ENCODE measurements at places on chromosomes 5 and 9.
A peak's percentile ranks its signal among the peaks of the same experiment; 100 is the strongest.

DNA sequence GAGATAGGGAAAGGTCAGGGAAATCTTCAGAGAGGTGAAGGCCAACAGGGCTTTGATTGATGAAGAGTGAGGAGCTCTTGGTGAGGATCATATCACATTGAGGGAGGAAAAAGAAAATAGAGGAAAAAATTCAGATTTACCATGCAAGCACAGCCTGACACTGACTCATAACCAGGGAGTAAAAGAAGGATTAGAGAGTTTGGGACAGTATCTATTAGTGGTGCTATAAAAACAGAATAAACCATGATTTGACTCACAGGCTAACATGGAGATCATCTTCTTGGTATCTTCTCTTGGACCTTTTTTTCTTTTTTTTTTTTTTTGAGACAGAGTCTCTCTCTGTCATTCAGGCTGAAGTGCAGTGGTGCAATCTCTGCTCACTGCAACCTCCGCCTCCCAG is 44.4 kb downstream of the MUSK start:
- DNase-seq: no peak

- no peak for DNase-seq
These were observed 53.7 kb upstream of the ANKH start for GRCh38 chr5:14925326-14925725.

- DNase-seq: no peak
These were observed 525.0 kb downstream of the NR2F1-AS1 start for GRCh38 chr5:93055971-93056370.

DNA sequence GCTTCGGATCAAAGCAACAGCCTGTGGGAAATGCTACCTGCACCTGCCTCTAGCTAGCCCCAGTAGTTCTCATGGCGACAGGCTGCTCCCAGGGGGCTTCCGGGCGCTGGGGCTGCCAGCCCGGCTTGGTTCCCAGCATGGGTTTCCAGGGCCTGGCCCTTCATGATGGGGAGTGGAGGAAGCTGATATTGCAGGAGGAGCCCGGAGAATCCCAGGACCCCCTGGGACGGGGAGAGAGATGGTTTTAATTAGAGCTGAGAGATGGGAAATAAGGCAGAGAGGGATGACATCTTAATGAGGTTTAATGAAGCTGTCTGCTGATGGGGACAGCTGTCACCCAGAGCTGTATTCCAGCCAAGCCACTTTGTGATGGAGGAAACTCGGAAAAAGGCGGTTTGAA is 78.6 kb downstream of the CFAP77 start:
- no peak for DNase-seq

- DNase-seq: no peak
These were observed 233.2 kb upstream of the DAB2 start for GRCh38 chr5:39657943-39658342.

- no peak for DNase-seq
These were observed 8.8 kb downstream of the GRIN1 start for GRCh38 chr9:137147793-137148160.

GRCh38 chr5:106374956-106375355 is 1295.8 kb downstream of the EFNA5 start:
- no peak for DNase-seq

- DNase-seq: no peak
These were observed 121.7 kb downstream of the ACTBL2 start for GRCh38 chr5:57360871-57361270.

DNA sequence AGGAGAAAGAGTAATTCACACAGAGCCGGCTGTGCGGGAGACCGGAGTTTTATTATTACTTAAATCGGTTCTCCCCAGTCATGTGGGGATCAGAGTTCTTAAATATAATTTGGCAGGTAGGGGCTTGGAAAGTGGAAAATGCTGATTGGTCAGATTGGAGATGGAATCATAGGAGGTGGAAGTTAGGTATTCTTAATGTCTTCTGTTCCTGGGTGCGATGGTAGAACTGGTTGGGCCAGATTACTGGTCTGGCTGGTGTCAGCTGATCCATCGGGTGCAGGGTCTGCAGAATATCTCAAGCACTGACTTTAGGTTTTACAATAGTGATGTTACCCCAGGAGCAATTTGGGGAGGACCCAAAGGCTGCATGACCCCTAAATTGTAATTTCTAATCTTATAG is 4.6 kb upstream of the CERCAM start:
- no peak for DNase-seq

DNA sequence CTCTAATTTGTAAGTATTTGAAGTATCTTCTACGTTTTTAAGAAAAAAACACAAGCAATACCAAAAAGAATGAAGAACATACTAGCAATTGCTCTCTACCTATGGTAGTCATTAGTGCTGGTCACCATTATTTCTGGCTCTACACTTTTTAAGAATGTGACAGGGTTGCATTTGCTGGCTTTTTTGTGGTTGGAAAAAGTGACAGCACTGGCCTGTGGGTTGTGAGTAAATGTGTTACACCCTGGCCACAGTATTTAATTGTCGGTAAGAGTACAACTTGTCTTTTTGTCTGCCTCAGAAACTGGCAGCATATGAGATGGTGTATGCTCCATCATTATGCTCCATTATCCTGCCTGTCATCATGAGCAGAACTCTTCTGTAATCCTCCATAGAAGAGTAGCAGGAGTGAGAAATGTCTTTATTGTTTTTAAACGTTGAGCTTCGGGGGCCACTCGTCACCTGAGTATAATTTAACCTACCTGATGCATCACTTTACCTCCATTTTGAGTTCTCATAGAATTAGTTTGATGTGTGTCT is 449.8 kb downstream of the ISL1 start:
- no peak for DNase-seq

DNA sequence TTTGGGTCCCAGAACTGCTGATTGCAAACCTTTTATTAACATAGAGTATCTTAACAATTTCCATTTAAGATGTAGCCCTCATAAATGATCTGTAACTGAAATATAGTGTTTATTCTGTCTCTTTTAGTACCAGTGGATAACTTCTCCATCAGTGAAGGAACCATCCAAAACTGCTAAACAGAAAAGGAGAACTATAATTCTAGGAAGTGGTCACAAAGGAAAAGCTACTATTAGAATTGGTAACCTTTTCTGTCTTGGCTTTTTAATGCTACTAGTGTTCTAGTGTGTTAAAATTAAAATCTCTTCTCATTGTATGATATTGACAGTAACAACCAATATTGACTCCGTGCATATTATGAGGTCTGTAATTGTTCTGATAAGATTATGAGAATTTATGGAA is 12.8 kb downstream of the CEP78 start:
- no peak for DNase-seq

DNA sequence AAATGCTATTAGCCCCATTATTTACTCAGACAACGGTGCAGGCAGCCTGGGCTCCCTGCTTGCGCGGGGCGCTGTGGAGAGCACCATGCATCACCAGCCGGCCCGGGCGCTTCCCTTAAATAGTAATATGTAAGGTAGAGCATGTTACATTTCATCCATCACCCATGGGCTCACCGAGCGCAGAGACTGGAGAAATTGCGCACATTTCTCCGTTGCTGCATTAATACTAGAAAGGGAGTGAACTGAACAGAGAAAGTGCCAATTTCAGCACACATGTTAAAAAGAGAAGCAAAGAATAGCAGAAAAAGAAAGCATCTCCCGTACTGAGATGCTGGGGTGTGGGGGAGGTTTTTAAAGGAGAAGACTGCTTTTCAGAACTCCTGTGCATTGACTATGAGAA is 400.3 kb downstream of the ZSWIM6 start:
- DNase-seq: no peak

DNA sequence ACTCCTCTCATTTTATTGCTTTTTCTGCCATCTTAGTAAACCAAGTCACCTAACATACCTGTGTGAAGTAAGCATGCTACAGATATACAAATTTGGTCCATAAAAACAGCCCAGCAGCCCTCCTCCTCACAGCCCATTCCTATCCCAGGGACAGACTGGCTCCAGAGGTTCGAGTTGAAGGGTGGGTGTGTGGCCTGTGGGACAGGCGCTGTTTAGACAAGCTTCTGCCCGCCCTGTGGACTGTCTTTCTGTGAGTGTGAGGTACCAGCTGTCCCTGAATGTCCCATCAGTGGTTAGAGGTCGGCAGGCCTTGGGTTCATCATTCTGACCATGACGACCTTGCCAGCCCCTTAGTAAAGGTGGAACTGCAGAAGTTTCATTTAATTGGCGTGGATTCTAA is 82.0 kb downstream of the WNK2 start:
- DNase-seq: no peak

- DNase-seq: no peak
These were observed 38.6 kb downstream of the SNX18 start for GRCh38 chr5:54556141-54556540.

GRCh38 chr5:38899936-38900335 is 54.1 kb downstream of the OSMR start:
- DNase-seq: no peak

DNA sequence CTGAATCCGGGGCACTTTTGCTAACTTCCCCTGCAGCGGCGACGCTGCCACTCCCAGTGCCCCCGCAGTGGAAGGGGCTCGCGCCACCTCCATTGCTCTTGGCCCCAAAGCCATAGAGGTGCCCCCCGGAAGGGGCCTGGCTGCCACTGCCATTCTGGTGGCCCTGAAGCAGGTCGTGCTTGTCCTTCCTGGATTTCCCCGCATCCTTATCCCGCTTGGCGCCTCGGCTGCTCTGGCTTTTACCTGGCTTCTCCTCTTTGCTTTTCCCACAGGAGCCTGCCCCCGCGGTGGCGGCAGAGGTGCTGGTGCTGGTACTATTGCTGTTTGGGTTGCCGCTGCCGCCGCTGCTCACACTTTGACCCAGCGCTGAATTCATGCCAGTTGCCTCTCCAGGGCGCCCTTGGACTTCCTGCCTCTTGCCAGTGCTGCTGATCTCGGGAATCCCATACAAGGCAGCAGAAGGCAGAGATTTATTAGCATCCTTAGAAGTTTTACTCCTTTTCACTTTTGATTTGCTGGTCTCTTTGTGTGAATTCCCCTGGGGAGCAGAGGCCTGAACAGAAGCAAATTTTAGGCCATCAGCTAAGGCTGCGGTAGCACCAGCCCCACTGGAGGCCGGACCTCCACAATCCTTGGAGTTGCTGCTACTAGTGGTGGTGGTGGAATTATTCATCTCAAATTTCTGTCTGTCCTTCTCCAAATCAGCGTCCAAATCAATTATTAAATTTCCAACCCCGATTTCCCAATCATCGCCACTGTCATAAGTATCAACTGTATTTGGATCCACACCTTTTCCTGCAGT is 2.1 kb downstream of the ZNF608 start:
- no peak for DNase-seq

DNA sequence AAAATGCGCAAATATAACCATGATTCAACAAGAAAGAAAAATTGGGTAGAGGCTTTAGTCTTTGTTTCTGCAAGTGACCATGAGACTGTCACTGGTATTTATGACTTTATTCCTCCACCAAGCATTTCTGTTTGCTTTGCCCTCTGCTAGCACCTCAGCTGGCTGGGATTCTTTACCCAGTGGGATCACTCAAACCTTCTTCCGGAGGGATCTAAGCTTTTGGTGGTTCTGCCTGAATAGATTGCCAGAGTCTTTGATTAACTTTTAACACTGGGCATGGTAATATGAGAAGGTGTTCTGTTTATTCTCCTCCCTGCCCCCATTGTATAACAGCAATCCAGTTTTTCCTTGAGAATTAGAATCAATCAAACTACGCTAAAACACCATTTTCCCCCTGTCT is 59.1 kb upstream of the FBN2 start:
- DNase-seq: no peak

- DNase-seq: no peak
These were observed 289.7 kb downstream of the MRPS30 start for GRCh38 chr5:45098483-45098882.

- no peak for DNase-seq
These were observed 436.5 kb upstream of the SLC30A5 start for GRCh38 chr5:68657055-68657961.

- no peak for DNase-seq
These were observed 10.0 kb upstream of the GDA start for GRCh38 chr9:72139226-72139625.

- DNase-seq: peak; percentile 36
These were observed 760 bp upstream of the MAN1B1 start for GRCh38 chr9:137085920-137086530.

- DNase-seq: no peak
These were observed 17.9 kb downstream of the HMMR start for GRCh38 chr5:163478126-163478981.

- DNase-seq: no peak
These were observed 655.5 kb upstream of the ZNF608 start for GRCh38 chr5:125401724-125402622.

- DNase-seq: no peak
These were observed 112.5 kb downstream of the HAPLN1 start for GRCh38 chr5:83608122-83608521.

DNA sequence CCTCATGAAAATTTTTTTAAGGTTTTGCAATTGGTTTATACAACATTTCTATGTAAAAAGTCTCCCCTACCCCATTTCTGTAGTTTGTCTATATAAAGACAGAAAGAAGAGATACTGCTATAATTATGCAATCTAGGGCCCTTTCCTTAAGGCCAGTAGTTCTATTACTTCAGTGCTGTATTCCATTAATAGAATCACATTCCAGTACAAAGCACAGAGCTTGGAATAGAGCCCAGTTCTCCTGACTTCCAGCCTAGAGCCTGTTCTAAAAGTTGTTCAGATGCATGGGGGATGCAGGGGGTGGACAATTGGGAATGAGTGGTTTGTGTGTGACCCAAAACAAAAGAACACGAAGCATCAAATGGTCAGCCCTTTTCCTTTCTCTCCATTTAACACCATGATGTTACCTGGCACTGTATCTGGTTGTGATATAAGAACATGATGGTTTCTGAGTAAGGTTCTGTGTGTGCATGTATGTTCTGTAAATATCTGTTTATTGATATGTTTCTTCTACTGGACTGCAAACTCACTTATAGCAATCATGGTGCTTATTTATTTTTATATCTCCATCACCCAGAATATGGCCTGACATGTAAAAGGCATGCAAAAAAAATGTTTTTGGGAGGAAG is 8.2 kb upstream of the GRAMD2B start:
- DNase-seq: no peak

DNA sequence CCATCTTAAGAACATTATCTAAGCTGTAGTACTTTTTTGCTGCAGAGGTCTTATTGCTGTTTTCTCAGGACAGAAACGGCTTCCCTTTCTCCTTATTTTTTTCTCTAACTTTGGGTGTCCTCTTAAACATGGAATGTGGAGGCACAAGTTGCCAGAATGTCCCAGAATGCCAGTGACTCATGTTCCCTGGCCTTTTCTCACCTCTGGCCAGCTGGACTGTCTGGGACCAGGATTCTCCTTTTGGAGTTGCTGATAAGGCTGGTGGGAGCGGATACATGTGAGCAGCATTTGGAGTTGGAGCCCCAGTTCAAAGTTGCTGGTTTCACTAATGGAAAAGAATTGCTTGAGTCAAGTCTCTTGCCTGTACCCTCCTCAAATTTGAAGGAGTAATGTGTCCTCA is 112.8 kb downstream of the ARHGAP26 start:
- no peak for DNase-seq
